OCI-M1 (cell line): ENCODE measurements at places on chromosomes 4 and X.

- DNase-seq: no peak
Measured at GRCh38 chr4:148305751-148306150, 136.5 kb downstream of the NR3C2 start.

DNA sequence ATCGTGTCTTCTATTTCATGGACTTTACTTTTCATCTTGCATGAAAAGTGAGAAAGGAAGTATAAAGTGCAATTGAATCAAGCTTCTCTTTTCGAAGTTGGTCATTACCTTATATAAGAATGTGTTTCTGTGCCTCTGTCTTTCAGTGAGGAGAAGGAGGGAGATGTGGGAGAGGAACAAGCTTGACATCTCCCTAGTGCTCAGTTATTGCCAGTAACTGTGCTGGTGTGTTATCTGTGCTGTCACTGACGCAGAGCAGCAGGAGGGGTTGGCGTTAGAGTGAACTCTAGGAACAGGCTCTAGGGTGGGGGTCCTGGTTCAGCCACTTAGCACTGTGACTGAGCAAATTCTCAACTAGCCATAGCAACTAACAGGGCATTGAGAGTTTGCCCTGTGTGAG, 34.0 kb upstream of the TBC1D9 start:
- DNase-seq: peak; percentile 34

DNA sequence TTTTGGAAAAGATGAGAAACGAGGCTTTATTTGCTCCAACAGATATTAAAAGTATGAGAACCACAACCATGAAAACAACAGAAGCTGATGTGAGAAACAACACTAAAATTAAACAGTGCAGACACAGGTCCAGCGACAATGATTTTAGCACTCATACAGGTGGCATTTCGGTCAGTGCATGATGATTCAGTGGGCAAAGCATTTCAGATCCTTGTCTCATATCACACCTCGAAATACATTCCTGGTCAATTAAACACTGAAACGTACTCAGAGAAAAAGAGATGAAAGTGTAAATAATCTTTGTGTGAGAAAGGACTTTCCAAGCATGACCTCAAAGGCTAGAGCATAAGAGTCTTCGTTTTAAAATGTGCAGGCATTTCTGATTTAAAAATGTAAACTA, 85.2 kb downstream of the ACOX3 start:
- DNase-seq: no peak

- no peak for DNase-seq
Measured at GRCh38 chrX:72475338-72475737, 97.3 kb downstream of the HDAC8 start.

GRCh38 chr4:130110189-130110588, 1014.2 kb downstream of the C4orf33 start:
- DNase-seq: no peak

GRCh38 chr4:88975958-88976774, 80.8 kb downstream of the FAM13A start:
- DNase-seq: no peak

GRCh38 chrX:34300871-34301270, 168.8 kb upstream of the FAM47A start:
- peak; percentile 61 for DNase-seq

DNA sequence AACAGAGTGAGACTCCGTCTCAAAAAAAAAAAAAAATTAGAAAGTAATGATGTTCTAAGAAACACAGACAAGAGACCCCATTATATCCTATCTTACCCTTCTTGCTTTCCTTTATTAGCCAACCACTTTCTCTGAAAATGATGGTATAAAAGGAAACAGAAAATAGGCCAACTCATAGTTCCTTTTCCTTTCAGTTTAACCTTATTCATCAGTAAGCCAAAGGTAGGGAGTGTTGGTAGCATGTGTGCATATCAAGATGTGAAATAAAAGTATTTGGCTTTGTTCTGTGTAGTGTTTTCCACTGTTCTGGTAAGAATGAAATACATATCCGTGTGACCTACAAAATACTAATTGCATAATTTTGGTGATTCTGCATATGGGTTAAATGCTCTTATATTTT, 266.6 kb downstream of the ZNF674 start:
- no peak for DNase-seq
